Skeletal muscle cell (primary cell): ENCODE measurements at places on chromosomes 2 and 18.
A peak's percentile ranks its signal among the peaks of the same experiment; 100 is the strongest.

DNA sequence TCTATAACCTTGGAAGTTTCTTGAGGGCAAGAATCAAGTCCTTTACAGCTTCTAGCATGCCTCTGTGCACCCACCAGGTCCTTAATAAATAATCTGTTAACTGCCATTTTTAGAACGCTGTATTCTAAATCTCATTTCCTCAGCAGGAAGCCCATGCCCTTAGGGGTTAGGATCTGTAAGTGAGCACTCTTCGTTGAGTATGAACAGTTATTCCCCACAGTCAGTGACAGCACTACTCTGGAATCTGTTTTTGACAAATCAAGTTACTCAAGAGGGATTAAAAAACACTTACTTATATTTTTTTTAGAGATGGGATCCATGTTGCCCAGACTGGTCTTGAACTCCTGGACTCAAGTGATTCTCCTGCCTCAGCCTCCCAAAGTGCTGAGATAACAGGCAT is 14.6 kb downstream of the PAIP2B start:
- DNase-seq = no peak

GRCh38 chr2:5412001-5412400 is 280.2 kb upstream of the SOX11 start:
- DNase-seq = no peak

DNA sequence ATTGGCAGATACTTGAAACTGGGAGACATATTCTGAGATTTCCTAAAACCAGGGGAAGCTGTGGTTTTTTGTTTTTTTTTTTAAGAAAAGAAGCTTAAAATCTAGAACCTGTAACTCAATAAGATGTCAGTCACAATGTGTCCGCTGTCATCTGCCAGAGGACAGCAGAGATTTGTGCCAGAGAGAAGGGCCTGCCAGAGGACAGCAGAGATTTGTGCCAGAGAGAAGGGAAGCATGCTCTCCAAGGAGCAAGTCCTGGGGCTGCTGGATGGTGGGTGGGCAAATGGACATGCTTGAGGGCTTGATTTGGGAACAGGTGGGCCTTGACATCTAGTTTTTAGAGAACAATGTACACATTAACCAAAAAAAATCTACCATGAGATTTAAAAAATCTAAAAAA is 77.9 kb downstream of the CCDC93 start:
- no peak for DNase-seq

GRCh38 chr2:158975271-158975921 is 7.0 kb downstream of the TANC1 start:
- no peak for DNase-seq

DNA sequence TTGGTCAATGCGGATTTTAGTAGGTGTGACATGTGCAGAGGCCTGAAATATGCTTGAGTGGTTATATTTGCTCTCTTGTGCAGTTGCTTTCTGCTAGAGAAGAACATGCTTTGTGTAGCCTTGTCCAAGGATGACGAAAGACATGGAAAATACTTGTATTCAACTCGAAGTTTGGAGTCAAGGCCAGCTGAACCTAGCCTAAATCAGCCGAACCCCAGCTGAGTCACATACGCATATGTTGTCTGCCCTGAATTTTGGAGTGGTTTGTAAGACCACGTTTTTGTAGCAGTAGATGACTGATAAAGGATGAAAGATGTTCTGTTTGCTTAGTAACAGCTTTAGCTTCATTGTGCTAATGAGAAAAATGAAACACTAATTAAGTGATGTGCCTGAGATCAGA is 22.5 kb upstream of the SPAG16 start:
- no peak for DNase-seq

DNA sequence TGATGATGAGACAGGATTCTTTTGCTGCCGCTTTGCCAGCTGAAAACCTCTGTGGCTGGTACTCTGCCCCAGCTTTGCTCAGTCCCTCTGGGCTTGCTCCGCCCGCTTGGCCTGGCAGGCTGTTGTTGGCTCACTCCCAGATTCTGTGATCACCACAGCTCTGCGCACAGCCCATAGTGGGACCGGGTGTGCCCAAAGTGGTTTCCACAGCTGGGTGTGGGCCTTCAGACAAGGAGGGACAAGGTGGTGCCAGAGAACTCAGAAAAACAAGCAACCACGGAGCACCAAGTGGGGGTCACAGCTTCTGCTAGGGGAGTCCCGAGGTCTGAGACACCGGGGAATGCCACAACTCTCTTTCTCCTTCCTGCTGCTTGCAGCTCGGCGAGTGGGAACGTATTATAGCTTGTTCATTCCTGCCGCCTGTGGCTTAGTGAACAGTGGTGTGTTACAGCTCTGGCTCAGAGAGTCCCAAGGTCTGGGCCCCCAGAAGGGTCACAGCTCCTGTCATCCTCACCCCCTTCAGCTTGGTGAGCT is 9.2 kb upstream of the KYNU start:
- no peak for DNase-seq

- DNase-seq = no peak
These were observed 62.8 kb upstream of the SP3 start for GRCh38 chr2:174027956-174028355.

DNA sequence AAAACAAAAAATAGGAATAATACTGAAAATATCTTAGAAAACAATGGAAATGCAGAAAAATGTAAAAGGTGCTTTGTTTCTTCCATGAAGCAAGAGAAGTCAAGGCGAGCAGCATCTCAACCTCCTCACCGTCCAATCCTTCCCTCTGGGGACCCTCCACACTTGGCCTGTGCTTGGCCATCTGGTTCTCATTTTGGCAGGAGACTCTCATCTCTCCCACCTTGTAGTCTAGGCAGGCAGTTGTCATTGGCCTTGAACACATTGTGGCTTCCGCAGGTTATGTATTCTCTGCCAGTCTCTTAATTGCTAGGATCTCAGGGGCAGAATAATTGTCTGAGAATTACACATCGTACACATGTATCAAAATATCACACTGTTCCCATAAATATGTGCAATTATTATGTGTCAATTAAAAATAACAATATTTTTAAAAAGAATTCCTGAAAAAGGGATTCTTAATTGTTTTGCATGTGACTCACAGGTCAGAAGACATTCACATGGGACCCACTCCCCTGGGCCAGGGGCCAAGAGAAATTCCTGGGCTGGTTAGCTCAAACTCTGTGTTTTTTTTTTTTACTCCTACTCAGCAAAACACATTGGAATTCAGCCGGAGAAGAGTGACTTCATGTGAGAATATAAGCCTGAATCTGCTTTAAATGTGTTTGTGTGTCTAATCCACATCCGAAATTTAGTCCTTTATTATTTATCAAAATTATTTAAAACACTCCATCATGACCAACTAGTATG is 14.0 kb upstream of the ANKRD62 start:
- peak; percentile 58 for DNase-seq

DNA sequence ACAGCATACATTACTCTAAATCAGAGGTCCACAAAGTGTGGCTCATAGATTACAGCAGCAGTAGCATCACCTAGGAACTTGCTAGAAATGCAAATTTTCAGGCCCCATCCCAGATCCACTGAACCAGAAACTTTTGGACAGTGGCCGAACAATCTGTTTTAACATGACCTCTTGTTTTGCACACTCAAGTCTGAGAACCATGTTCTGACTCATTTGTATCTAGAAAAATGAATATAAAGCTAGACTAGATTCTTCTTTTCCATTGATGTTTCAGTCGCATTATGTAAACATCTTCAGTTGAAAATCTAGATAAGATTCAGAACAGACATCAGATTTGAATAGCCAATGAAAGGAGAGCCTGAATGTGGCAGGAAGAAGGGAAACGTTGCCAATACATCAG is 608.8 kb downstream of the LRP1B start:
- DNase-seq = no peak

DNA sequence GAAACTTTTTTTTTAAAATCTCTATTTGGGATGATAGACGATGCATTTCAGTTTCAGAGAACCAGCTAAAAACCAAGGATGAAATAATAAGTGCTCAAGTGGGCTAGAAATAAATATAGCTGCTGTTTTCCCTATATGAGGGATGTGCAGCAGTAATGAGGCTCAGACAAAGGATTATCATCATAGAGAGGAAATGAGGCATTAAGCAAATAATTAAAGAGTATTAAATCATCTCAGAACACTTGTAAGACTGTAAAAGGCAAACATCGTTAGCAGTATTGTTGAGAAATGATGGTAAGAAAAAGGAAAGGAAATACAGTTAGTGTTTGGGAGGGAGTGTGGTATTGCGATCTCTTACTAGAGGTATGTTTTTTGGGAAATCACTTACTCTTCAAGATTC is 233.5 kb downstream of the TGIF1 start:
- DNase-seq = no peak

- no peak for DNase-seq
These were observed 9.6 kb upstream of the PROM2 start for GRCh38 chr2:95264624-95265023.

- DNase-seq = no peak
These were observed 36.8 kb upstream of the MAPRE3 start for GRCh38 chr2:26933431-26934334.

GRCh38 chr18:45940724-45941123 is 26.4 kb downstream of the EPG5 start:
- no peak for DNase-seq

DNA sequence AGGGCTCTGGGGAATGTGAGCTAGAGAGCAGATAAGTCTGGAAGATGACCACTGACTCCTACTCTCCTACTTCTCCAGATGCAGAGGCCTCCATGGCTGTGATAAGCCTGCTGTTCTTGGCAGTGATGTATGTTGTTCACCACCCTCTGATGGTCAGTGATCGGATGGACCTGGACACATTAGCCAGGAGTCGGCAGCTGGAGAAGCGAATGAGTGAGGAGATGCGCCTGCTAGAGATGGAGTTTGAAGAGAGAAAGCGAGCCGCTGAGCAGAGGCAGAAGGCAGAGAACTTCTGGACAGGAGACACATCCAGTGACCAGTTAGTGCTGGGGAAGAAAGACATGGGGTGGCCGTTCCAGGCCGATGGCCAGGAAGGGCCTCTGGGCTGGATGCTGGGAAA is 1.4 kb downstream of the ITPRIPL1 start:
- no peak for DNase-seq

GRCh38 chr18:21805771-21806366 is 65.3 kb downstream of the MIB1 start:
- no peak for DNase-seq

DNA sequence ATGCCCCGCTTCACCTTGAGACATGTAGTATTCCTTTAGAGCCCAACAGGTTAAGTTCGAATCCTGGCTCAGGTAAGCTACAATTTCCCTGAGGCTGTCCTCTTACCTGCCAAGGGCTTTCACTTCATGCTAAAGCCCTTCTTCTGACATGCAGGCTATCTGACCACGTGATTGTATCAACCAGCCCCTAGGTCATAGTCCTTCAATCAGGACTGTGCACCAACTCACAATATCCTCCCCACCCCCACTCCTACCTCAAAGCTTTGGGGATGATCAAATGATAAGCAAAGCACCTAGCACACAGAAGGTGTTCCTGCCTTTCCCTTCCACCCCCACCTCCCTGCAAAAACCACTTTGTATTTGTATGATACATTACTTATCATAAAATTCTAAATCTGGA is 78.9 kb downstream of the AAK1 start:
- no peak for DNase-seq

DNA sequence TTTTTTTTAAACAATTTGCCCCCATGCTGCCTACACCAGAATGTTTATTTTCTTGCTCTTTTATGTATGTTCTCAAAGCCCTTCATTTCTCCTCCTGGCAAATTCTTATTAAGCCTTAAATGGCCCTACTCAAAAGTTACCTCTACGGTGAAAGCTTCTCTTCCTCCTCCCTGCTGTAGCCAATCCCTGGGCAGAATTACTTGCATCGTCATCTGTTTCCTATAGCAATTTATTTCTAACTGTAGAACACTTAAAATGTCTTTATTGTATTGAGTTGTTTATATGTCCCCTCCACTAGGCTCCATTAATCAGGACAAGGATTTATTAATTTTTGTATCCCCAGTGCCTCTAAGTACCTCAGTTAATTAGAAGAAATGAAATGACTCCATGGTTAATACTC is 2.5 kb upstream of the RAD51AP2 start:
- DNase-seq = no peak

GRCh38 chr2:58562276-58562675 is 321.2 kb upstream of the FANCL start:
- DNase-seq = no peak

GRCh38 chr18:7133181-7133580 is 15.6 kb upstream of the LAMA1 start:
- DNase-seq = peak; percentile 17

DNA sequence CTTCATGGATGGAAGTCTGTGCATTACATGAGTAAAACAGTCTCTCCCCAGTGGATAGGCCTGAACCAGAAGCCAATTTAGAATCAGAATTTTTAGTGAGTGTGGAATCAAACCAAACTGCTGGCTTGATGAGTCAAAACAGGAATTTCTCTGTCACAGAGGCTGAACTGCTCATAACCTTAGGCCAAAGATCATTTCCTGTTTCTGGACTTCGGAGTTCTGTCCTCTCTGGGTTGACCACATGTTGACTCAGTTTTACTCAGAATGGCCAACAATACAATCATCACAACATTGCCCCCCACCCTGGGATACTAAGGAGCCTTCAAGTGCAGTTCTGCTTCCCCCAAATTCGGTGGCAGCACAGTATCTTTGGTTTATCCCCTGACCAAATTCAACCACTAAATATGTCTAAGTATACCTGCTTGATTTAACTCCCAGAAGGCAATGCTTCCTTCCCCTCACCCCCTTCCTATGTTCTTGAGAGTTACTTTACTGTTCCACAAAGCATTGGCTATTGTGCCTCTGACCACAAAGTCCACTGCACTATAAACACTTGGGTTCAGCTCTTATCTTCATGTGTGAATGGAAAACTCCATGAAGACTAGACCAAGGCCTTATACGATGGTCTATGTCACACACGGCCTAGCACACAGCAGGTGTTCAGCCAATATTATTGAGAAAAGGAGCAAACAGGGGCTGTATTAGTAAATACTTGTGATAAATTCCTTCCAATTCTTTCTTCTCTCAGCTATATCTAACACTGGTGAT is 67.8 kb downstream of the NXPH2 start:
- no peak for DNase-seq

- DNase-seq = no peak
These were observed 1200.5 kb upstream of the FAM98A start for GRCh38 chr2:34799556-34799955.

- no peak for DNase-seq
These were observed 224.0 kb downstream of the AFF3 start for GRCh38 chr2:99918389-99918788.

GRCh38 chr2:40543381-40543780 is 91.5 kb upstream of the SLC8A1 start:
- no peak for DNase-seq

DNA sequence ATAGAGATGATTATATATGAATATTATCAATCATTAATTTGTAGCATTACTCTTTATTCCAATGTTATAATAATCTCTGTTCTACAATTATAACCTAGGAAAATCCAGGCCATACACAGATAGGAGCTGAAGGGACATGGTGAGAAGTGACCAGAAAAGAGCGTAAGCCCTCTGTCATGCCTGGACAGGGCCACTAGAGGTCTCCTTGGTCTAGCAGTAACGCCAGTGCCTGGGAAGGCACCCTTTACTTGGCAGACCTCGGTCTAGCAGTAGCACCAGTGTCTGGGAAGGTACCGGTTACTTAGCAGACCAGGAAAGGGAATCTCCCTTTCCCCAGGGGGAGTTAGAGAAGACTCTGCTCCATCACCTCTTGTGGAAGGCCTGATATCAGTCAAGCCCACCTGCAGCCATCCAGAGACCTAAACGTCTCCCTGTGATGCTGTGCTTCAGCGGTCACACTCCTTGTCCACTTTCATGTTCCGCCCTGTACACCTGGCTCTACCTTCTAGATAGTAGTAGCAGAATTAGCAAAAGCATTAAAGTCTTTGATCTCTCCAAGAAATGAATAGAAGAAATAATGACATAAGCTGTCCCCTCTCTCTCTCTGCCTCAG is 447.5 kb upstream of the FSIP2 start:
- DNase-seq = peak; percentile 22

GRCh38 chr2:44778671-44779476 is 162.6 kb upstream of the SIX3 start:
- DNase-seq = no peak
